ENCODE measurements at places on chromosomes 6 and 20.

DNA sequence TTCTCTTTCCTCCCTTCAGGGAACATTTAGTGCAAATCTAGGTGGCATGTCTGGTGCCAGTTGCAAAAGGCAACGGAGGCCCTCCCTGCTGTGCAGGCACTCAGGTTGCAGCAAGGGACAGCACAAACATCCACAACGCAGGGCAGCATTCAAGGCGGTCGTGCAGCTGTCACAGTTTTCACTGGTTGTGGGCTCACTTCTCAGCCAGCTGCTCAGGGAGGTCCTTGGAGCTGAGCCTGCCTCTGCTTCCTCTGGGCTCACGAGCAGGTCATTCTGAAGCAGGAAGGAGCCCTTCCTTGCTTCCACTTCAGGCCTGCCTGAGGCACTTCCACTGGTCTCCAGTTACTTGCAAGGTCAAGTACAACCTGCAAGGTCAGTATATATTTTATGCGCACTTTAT lies 3.8 kb upstream of the NPEPL1 start:
- no peak for DNase-seq

DNA sequence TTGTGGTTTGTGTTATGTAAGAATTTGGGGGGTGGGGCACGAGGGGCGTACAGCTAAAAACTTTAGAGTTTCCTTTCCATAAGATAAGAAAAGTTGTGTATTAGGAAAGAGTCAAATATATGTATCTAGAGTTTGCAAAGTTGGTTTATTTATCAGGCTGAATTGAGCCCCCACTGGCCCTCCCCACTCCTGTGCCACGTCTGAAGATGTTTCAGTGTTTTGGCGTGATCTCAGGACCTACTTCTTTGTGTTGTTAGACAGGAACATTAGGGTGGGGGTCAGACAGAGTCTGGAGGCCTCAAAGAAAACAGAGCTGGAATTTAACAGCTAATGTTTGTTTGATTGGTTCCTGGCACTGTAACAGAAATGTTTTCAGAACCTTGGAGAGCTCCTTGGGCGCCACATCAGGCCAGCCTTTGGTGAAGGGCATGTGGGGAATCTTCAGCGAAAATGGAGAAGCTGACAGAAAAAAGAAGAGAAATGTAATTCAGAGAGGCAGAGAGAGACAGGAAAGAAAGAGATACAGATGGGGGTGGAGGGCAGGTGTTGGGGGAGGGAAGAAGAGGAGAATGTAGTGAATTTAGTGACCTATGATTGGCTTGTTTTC lies 674 bp downstream of the NRSN1 start:
- DNase-seq: no peak

GRCh38 chr6:443621-444159 lies 52.1 kb downstream of the IRF4 start:
- DNase-seq: no peak

DNA sequence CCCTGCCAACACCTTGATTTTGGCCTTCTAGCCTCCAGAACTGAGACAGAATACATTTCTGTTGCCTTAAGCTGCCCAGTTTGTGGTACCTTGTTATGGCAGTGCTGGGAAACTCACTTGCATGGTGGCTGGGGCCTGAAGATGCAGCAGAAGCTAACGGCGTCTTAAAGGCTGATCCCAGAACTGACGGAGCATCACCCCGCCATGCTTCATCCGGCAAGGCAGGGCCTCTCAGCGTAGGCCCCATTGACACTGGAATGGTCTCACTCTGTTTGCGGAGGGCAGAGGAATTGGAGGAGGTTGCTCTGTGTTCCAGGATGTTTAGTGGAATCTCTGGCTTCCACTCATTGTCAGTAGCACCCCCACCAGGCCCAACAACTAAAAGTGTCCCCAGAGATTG lies 102.1 kb downstream of the JPH2 start:
- DNase-seq: no peak

DNA sequence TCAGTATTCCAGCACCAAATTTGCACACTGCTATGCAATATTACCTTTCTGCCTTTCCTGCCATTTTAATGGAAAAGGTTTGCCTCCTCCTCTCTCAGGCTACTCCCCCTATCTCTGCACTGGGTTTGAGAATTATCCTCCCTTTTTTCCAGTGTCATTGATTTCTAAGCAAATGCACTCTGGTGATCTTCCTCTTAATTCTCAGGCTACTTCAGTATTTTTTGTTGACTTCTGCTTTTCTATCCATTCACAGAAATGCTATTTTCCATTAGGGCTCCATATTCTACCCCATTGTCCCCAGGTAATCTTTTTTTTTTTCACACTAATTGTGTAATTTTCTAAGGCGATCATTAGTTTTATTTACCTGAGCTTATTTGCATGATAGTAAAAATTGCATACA lies 144.0 kb downstream of the GJA1 start:
- no peak for DNase-seq

- no peak for DNase-seq
Observed at GRCh38 chr6:155645325-155645724, 189.7 kb upstream of the NOX3 start.

GRCh38 chr6:170253226-170253909 lies 37.5 kb downstream of the DLL1 start:
- no peak for DNase-seq

- DNase-seq: no peak
Observed at GRCh38 chr6:38599966-38600550, 39.7 kb downstream of the BTBD9 start.

GRCh38 chr6:130203370-130203769 lies 19.4 kb downstream of the SAMD3 start:
- DNase-seq: no peak

DNA sequence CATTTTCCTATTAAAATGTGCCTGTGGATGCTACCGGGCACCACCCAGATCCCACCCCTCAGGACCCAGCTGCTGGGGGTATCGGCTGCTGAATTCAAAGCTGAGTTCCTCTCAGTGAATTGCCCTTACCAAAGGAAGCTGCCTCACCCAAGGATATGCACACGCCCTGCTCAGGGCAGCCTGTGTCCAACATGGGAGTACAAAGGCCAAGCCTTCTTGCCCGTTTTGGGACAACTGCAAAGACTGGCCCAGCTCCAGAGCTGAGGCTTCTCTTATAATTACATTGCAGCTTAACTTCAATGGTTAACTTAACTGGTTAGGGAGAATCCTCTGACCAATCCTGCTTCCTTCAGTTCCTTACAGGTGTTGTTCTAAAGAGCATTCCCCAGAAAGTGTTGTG lies 19.8 kb upstream of the FANCE start:
- no peak for DNase-seq

DNA sequence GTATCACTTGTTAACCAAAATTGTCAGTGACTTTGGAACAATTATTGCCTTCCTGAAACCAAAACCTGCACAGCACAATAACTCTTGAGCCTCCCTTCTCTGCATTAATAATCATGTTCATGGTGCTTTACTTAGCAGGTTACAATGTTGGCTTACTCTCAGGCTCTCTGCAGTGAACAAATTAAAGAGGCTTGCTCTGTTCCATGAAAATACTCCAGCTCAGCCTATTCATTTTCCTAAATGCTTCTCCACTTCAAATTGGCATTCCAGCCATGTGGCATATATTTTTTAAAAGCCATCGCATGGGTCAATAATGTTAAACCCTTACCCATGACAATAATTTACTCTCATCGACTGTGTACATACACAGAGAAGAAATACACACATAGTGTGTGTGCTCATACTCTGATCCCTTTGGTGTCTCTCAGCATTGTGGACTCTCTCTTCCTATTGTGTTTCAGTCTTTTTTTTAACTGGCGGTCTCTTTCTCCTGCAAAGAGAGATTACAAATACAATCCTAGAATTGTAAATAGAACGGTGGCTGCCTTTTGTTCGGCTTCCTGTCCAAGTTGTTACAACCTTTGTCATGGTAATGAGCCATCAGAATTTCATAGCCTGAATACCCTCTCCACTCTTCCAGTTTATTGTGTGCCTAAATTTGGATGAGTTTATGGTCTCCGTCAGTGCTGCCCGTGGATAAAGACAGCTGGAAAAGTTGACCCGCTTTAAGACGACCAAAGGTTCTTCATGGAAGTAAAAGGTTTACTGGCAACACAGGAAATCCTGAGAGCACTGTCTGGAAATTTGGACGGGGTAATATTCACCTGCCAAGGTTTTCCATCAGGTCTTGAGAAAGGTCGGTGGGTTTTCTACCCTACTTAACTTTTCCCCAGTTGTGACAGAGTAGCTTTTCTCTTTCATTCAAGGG lies 263.6 kb downstream of the CD83 start:
- DNase-seq: no peak

GRCh38 chr6:34239500-34239825 lies 2.8 kb downstream of the HMGA1 start:
- no peak for DNase-seq

GRCh38 chr6:116268589-116269293 lies 11.0 kb downstream of the TSPYL1 start:
- no peak for DNase-seq

DNA sequence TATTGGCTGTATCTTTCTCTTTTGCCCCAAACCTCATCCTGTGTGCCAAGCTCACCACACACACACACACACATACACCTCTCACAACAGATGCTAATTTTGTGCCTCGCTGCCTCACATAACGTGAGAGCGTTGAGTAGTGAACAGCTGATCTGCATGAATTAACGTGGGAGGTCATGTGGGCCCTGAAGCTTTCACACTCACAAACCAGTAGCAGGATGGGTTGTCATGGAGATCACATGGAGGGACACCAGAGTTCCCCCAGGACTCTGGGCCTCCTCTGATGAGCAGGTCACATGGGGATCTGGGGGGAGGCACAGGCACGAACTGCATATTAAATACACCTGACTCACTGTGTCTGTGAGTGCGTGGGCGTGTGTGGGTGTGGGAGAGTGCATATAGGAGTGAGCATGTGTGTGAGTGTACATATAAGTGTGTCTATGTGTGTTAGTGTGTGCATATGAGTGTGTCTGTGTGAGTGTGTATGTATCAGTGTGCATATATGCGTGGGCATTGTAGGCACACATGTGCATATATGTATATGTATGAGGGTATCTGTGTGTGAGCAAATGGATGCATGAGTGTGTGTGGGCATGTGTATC lies 62.7 kb upstream of the SULF2 start:
- DNase-seq: no peak

GRCh38 chr6:119390247-119390793 lies 40.8 kb upstream of the MAN1A1 start:
- DNase-seq: no peak

- DNase-seq: no peak
Observed at GRCh38 chr6:34904990-34905613, 16.0 kb downstream of the ANKS1A start.

- no peak for DNase-seq
Observed at GRCh38 chr6:2639896-2640295, 110.8 kb downstream of the MYLK4 start.

GRCh38 chr6:133947302-133947900 lies 5.6 kb upstream of the TBPL1 start:
- DNase-seq: no peak

DNA sequence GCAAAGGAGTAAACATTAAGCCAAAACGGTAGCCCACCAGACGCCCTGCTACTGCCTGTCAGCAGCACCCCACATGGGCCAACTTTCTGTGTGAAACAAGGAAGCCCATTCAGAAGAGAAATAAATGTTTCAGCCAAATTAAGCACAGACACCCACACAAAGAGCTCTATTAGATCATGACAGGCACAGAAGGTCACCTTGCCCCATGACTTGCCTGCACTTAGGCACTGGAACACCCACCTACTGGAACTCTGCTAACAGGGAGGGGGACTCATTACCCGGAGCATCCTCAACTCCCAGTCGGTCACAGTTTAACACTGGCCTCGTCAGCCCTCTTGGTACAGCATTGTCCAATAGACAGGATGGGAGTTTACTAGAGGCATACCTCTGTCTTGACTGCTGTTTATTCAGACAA lies 31.8 kb downstream of the GFOD1 start:
- DNase-seq: no peak

GRCh38 chr6:26351544-26351953 lies 13.4 kb upstream of the BTN3A2 start:
- DNase-seq: no peak

DNA sequence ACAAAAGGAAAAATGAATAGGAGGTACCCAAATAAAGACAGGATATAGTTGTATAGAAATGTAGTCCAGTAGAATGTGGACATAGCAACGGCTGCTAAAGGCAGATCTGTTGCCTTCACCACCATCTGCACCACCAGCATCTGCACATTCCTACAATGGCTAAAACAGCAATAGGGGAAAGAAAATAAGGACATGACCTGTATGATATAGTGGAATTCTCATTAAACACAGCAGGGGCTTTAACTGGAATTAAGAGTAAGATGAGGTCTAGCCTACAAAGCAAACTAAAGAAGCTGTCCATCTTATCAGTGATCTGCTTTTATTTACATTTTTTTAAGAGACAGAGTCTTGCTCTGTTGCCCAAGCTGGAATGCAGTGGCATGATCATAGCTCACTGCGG lies 26.8 kb upstream of the SCAF8 start:
- no peak for DNase-seq

DNA sequence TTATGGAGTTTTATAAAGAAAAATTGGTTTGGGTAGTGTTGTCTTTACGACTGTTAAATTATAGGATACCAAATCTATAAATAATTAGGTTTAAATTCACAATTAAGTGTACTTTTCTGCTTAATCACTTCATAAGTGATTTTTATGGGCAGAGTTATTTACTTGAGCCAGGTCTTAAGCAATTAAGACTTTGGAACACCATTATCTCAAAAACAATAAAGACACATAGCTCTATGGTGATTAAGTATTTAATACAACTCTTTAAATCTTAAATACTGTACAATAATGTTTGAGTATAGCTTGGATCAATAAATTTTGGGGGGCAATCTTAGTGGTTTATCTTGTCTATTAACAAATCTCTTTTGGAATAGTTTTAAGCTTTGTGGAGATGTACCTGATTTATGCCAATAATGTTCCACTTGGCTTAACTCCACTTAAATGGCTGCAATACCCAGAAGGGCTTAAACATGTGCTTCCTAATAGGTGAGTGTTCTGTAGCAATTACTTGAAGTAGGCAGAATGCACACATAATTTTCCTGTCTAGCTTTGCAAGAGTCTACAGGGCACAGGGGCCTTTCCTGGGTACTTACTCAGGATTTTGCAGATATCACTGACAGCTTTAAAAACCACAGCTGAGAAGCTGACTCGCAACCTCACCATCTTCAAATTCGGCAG lies 7.5 kb downstream of the FERMT1 start:
- no peak for DNase-seq

- DNase-seq: no peak
Observed at GRCh38 chr6:110581679-110582078, 105.3 kb upstream of the SLC22A16 start.

GRCh38 chr6:57268294-57268640 lies 46.2 kb upstream of the RAB23 start:
- DNase-seq: no peak

- no peak for DNase-seq
Observed at GRCh38 chr20:35523298-35523888, 6.1 kb downstream of the C20orf173 start.

GRCh38 chr6:66538551-66539135 lies 831.6 kb upstream of the EYS start:
- no peak for DNase-seq

GRCh38 chr20:59471653-59472421 lies 132.5 kb upstream of the PHACTR3 start:
- no peak for DNase-seq

DNA sequence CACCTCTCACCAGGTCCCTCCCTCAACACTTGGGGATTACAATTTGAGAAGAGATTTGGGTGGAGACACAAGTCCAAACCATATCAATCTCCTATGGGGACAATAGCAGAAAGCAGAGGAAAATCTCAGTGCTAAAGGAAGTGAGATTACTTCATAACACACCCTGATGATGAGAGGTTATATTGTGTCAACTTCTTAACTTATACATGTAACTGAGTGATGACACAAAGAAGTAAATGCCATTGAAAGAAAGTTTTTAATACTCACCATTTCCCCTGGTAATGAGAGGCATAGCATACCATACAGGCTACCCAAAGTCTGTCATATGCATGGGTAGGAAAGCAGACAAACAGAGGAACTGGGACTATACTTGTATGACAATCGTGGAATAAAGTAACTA lies 137.2 kb downstream of the MMUT start:
- DNase-seq: no peak

Measured in stimulated activated naive CD4-positive, alpha-beta T cell treated with Interleukin-2 at 50 U/mL for 16 hours (primary cell).